Activated CD4-positive, alpha-beta T cell treated with anti-CD3 and anti-CD28 coated beads, Interleukin-2, Interleukin-6, amounts not matched to agents 100 ng/mL and 50 ng/mL, durations not matched to agents 16 hours and 8 hours (primary cell): ENCODE measurements at places on chromosomes 4 and X.

DNA sequence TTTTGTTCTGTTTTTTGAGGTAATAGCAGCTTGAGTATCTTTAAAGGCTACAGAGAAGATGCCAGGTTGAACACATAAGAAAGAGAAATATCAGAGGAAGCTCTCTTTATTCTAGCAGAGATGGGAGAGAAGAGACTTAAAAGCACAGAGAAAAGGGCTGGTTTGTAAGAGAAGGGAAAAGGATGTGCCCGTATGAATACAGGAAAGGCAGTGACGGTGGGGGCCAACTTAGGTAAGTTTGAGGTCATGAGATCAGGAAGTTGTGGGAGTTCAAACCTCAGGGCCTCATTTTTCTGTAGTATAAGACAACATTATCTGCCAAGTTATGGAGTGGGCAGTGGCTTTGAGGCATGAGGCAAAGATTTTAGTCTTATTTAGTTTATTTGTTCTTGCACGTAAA, 121.3 kb upstream of the S100G start:
- peak; percentile 16 for DNase-seq

GRCh38 chr4:85126991-85127591, 160.6 kb upstream of the WDFY3 start:
- no peak for DNase-seq

GRCh38 chr4:160864253-160864652, 1299.5 kb downstream of the FSTL5 start:
- DNase-seq = no peak

DNA sequence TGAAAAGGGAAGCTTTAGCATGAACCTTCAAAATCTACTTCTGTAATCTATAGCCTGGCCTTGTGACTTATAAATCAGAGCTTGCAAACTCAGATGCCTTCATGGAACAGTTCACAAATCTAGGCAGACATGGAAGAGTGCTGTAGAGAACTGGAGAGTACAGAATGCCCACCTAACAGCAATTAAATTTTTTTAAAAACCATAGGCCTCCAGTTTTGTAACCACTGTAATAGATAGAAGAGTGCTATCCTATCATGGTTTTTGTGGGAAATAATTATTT, 10.4 kb downstream of the MTMR1 start:
- DNase-seq = no peak

DNA sequence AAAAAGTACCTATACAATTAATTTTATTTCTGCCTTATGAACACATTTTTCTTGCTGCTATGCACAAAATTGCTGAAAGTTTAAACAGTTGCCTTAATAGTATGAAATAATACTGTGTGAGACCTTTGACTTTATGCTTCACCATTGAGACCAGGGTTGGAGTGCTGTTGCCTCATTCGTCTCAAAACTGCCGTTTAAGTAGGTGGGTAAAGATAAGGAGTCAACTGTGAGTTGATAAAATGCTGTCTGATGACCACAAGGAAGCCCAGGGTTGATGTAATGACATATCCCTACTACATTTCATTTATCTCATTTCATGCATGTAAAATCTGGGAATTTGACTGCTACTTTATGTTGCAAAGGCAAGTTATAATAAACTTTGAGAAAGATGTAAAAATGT, 23.4 kb downstream of the STK26 start:
- DNase-seq = no peak

DNA sequence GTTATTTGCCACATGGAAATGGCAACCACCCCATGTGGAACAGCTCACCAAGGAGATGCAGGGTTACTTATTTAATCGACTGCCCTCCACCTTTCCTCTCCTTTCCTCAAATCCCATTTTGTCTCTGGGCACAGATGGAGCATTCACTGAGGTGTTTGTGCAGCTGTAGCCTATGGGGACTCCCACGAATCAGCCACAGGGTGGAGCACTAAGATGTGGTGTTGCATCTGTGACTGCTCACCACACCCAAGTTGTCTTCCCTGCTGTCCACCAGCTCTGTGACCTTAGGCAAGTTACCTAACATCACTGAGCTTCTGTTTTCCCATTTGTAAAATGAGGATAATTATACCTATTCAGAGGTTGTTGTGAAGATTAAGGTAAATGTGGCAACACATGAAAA, 252.4 kb upstream of the CPEB2 start:
- peak; percentile 30 for DNase-seq

DNA sequence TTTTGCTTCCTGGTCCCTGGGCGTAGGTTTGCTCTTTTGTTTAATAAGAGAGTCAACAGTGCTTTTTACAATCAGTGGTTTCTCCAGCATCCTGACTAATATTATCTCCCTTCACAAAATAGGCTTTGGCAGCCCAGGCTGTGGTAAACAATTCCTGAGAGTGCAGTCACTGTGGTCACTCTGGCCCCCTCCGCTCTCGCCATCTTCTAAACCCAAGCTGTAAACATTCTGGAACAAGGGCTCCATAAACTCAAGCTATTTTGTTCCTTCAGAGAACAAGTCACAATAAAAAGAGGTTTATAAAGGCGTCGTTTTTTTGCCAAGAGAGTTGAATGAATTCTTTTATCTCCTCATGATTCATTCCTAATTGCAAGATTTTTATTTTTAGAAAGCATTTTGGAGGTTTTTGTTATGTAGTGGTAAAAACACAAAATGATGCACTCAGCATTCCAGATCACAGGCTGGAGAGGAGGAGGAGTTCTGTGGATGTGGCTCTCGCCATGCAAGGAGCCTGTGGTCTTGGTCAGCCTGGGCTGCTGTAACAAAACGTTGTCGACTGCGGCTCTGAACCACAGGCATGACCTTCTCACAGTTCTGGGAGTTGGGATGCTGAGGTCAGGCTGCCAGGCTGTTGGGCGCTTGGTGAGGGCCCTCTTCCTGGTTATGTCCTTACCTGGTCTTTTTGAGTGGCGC, 486.4 kb upstream of the FAT1 start:
- DNase-seq = no peak

DNA sequence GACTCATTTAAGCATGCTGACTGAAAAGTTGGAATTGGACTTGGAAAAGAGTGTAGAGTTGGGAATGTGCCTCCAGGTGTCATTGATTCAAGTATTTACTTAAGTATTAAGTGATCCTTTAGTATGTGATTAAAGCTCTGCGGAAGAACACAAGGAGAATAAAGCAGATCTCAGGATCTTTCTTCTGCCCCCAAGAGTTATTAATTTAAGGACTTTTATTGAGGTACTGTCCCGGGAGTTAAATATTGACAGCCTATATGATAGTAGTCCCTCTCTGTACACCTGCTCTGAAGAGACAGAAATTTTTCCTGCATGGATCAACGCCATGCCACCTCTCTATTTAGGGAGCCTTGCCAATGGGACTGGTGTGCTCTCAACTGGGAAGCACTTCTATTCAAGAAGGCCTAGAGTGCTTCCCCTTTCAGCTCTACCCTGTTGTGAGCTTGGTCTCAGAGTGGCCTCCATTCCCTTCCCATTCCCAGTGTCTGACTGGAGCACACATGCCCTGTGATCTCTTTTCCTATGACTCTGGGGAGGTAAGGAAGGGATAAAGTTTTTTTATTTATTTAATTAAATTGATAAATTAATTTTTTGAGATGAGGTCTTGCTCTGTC, 75.9 kb downstream of the SHISA3 start:
- no peak for DNase-seq

- DNase-seq = no peak
Observed at GRCh38 chr4:68693325-68694075, 23.0 kb upstream of the UGT2B15 start.

DNA sequence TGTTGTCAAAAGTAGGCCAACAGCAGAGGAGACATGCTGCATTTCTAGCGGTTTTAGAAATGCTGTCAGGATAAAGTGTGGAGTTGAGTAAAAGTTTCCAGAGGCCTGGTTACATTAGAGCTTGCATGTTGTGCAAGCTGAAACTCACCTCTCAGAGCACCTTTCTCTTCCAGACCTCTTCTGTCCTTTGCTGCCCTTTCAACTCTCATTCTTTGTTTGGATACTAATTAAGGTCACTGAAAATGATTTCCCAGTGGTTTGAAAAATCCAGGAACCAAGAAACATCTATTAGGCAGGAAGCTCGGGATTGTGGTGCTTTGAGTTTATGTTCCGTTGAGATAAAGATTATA, 426.6 kb downstream of the MAPK10 start:
- DNase-seq = no peak

DNA sequence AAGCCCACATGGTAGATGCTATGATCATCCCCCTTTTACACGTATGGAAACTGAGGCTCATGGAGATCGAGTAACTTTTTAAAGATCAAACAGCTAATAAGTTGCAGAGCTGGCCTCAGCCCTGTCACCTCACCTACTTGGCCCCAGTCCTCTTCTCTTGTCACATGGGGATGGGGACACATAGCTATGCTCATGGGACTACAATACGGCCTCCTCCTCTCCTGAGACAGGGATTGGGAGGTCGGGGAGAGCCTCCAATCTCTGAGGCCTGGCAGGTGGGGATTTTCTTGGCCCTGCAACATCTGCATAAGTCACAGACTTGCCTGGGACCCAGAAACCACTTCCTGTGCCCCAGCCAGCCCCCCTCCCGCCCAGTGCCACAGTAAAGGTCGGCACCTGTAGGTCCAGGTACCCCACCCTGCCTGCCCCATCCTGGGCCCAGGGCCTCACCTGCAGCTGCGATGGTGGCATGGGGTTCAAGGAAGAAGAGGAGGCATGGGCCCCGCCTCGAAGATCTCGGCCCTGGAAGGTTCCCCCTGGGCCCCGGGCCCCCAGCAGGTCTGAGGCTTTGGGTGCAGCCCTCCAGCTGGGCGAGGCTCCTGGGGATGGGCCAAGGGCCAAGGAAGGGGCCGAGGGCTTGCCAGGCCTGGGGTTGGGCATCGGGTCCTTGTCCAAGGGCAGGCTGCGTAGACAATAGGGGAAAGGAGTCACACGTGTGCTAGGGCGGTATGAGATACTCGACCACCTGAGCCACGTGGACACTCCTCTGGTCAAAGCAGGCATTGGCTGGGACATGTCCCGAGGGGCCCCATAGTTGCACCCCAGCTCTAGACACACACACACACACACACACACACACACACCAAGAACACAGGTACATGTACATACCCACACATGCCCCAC, 6.4 kb downstream of the FOXP3 start:
- DNase-seq = no peak

- DNase-seq = no peak
Observed at GRCh38 chr4:170058826-170059225, 30.9 kb downstream of the AADAT start.

GRCh38 chr4:186298031-186298647, 32.1 kb downstream of the F11 start:
- DNase-seq = no peak

DNA sequence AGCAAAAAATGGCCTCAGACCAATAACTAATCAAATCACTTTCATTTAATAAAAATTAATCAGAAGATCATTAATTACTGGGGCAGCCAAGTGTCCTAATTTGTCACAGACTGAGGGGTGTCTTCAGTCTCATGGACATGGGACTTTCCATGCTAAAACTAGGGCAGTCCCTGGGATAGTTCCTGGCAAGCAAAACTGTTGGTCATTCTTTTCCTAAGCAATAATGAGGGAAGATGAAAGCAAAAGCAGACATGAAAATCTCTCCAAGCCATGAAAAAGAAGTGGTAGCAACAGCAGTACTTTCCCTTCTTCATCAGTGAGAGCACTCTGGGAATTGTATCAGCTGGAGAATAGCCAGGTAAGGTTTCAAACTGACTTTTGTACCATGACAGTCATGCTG, 3.7 kb upstream of the ANTXR2 start:
- DNase-seq = no peak

GRCh38 chr4:153785910-153786721, 2.8 kb downstream of the SFRP2 start:
- peak; percentile 21 for DNase-seq

DNA sequence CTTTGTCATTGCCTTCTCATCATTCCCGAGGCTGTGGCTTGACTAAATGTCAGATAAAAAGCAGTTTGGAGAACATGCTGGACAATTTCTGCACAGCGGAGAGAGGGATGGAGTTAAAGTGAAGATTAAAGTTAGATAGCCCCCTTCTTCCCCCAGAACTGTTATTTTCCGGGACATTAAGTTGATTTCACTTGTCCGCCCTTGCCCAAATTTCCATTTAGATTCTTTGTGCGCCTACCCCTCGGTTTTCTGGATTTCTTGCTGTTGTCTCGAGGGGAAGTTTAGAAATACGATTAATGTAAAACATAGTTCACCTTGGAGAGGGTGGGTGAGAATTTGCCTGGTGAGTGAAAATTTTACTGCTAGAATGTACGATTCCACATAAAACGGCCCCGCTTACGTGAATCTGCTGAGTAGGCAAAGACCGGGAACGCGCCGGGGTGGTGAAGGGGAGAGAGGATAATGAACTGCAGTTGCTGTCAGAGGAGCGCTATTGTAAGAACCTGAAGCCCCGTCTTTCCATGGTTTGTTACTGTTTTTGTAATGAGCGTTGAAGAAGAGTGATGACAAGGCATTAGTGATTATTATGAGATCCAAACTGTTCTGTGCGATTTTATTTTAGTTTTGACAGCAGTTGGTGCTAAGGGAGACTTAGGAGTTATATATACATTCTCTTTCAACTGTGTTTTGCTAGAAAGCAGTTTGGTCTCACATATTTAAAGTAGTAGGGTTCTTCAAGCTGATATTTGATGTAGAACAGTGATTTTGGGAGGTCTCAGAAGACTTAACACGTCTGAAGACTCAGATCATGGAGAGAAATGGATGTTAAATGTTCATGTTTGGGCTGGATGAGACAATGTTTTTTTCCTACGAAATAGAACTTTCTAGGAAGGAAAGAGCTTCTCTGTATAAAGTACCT, 73.0 kb downstream of the AFF1 start:
- DNase-seq = peak; percentile 59

- DNase-seq = no peak
Observed at GRCh38 chr4:125044886-125045285, 269.9 kb upstream of the FAT4 start.

GRCh38 chrX:77969538-77969937, at the start of gene PGAM4:
TSS of gene PGAM4 (minus strand) at chrX:77969638. CDS start at chrX:77969638, 0 bp downstream.
- no peak for DNase-seq

GRCh38 chr4:24690436-24690835, 104.9 kb upstream of the SOD3 start:
- no peak for DNase-seq

GRCh38 chr4:105140684-105141490, 5.8 kb upstream of the TET2 start:
- DNase-seq = peak; percentile 66

DNA sequence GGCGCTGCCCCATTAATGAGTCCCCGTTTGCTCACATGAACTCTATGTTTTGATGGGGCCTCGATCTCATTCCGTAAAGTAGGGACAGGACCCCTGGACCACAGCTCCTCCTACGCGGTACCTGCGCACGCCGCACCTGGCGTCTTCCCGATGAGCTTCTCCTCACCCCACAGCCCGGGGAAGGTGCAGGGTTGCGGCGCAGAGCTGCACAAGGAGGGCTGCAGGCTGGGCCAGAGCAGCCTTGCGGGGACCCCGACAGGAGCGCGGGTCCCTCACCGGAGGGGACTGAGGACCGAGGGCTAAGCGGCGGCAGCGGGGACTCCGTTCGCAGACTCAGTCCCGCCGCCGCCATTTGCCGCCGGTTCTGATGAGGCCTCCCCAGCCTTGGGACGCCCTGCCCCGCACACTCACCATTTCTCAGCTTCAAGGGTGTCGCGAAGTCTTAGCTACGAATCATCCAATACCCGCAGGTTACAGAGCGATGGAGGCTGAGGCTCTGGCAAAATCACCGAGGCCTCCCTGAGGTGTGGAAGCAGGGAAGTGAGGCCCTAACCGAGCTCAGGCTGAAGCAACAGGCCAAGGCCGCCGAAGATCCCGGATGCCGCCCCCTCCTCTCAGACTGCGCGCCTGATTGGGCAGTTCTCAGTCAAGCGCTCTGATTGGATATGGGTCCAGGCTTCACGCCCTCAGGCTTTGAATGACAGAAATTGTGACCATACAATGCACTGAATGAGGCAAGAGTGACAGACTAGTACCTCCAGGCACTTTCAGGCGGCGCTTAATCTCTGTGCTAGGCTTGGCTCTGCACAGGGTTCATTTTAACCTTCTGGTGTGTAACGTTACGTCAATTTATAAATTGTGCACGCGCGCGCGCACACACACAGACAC, 25.1 kb downstream of the ZNF721 start:
- DNase-seq = peak; percentile 98
